Esophagus squamous epithelium (tissue), 5 donors: ENCODE measurements at places on chromosomes 1 and 21.
A peak's percentile ranks its signal among the peaks of the same experiment; 100 is the strongest.

DNA sequence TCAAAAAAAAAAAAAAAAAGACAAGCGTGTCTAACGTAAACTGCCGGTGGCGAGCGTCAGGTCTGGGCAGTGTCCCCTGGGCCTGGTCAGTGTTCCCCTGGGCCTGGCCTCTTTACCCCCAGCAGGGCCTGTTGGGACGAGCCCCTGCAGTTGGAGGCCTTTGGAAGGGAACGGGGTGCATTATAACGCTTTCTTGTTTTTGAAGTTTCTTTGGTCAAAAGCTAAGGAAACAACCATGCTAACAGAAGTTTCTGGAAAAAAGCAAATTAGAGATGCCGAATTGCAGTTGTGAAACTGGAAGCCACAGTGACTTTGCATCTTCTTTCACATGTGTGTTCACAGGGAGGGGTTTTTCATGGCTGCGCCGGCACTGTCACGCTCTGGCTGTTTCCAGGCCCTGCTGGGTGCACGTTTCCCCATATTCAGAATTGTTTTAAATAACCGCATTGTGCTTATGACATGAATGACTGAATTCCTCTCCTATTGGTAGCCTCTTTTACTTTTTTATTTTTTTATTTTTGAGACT lies 16.0 kb downstream of the RRP1 start:
- no peak for DNase-seq

DNA sequence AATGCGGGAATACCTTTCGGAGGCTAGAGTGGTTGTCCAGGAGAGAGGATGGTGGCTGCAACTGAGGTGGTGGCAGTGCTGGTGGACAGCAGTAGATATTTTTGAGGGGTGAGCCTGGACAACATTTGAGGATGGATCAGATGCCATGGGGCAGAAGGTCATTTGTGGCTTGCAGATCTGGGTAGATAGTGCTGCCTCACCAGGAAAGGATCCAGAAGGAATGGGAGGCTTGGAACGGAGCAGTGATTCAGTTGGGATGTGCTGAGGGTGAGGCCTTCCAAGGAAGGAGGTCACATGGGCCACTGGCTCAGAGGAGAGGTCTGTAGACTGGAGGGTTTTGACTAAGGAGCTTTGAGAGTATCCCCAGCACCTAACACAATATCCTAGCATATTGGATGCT lies 110.8 kb upstream of the KAZN start:
- DNase-seq, result no peak

DNA sequence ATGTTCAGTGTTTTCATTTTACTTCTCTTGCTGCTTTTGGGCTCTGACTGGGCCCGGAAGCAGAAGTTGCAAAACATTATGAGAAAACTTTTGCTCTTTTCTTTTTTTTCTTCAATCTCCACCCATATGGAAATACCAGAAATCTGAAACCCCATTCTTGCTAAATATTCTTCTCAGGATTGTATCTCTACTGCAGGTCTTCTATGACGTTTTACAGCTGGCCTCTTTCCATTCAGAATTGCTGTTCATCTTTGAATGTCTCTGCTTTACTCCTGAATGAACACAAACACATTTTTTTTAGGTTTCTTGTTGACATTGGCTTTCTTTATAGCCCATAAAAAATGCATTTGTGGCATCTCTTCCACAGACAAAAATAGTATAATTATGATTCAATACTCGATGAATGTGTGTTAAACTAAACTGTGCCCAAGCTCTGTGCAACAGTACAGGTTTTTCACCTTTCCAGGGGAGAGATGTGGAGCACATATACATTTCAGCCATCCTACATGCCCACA lies 18.8 kb downstream of the PTPRC start:
- DNase-seq, result no peak

DNA sequence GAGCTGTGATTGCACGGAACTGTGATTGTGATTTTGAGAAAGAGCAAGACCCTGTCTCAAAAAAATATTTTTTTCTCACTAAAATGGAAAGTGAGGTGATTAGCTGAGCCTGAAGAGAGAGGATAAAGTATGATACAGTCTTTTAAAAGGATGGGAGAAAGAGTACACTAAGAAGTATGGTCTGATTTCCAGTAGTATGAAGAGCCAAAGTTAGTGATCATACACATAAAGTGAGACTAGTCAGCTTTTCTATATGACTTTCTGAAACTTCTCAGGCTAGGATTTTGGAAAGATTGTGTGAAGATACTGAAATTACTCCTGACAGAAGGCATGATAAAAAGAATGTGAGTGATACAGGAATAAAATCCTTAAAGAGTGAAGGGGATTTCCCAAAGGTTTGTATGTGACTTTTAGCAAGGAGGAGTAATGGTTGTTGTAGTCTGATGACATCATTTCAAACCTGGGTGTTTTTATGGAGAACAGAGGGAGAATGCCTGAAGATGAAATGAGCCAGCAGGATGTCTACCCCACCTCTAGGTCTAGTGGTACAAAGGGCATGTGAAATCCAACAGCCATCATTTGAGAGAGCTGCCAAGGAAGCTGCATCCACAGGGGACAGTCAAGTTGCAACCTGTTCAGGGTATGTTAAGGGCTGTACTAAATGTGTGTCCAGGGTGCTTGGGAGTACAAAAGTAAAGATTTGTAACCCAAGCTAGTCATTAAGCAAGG lies 157.7 kb downstream of the PIK3R3 start:
- no peak for DNase-seq

DNA sequence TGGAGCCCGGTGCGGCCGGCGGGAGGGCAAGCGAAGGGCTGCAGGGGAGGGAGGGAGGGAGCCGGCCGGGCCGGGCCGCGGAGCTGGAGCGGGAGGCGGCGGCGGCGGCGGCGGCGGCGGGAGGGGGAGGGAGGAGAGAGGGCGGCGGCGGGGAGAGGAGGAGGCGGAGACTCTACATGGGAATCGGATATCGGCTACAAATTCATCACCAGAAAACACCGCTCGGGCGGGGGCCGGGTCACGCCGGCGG lies at the start of gene AKT3:
TSS of gene AKT3 (minus strand) at position 42 of the 250 bp plus-strand sequence. CDS start 7,073 bp downstream, outside the sequence.
- DNase-seq, result peak; percentile 20

DNA sequence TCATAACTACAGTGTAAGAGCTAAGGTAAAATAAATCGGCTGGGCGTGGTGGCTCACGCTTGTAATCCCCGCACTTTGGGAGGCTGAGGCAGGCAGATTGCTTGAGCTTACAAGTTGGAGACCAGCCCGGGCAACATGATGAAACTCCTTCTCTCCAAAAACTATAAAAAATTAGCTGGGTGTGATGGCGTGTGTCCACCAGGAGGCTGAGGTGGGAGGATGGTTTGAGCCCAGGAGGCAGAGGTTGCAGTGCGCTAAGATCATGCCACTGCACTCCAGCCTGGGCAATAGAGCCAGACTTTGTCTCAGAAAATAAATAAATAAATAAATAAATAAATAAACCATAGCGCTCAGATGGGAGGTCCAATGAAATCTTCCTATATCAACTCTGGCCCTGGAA lies 16.7 kb upstream of the FAM110D start:
- no peak for DNase-seq

DNA sequence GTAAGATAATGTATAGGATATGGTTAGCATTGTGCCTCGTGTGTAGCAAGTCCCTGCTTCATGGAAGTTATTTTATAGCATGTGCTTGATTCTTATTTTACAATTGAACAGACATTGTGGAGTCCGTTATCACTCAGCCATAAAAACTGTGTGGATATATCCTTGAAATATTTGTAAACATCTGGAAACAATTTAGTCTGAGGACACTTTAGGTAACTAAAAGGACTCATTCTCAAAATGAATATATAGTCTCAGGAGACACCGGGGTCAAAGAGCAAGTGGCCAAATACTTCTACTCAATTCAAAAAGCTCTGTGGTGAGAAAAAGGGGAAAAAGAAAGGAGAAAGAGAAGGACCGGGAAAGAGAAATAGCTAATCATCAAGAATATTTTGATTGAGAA lies 23.7 kb downstream of the PRRX1 start:
- DNase-seq, result no peak

DNA sequence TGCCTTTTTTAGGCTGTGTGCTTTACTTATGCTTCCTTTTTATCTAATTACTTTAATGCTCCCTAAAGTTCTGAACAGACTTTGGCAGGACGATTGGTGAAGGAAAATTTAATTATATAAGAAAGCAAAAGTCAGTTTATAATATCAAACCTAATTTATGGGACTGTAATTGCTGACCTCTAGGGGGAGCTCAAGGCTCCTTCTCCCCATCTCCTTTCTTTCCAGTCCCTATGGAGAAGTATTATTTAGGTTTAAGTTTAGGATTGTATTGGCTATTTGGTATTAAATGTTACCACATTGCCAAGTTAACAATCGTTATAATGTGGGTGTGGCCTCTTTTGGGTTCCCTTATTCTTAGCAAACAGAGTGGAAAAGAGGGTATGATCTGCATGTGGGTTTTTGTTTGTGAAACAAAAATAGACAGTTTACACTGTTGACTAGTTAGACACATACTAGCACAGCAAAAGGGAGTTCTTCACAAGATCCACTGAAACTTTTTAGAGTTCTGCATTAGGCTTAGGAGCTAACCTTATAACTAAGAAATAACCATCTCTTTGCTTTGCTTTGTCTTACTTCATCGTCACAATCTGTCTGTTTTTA lies 48.2 kb upstream of the TNFSF4 start:
- no peak for DNase-seq

GRCh38 chr1:248804771-248805681 lies 20.7 kb downstream of the SH3BP5L start:
- DNase-seq, result no peak

- no peak for DNase-seq
These were observed 186.0 kb downstream of the APP start for GRCh38 chr21:25984538-25984937.

DNA sequence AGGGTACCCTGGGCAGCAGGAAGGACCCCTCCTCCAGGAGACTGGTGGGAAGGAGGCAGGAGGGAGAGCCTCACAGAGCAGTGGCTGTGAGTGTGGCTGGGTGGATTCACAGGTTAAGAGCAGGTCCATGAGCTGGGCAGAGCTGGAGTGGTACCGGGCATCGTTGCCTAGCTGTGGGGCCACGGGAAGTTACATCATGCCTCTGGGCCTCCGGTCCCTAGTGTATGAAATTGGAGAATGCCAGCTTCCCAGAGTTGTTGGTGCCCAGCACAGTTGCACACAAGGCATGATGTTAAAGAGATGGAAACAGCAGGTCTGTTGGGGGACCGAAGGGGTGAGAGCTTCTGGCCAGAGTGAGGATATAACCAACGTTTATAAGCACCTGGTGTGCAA lies 18.5 kb downstream of the FOXO6 start:
- no peak for DNase-seq

DNA sequence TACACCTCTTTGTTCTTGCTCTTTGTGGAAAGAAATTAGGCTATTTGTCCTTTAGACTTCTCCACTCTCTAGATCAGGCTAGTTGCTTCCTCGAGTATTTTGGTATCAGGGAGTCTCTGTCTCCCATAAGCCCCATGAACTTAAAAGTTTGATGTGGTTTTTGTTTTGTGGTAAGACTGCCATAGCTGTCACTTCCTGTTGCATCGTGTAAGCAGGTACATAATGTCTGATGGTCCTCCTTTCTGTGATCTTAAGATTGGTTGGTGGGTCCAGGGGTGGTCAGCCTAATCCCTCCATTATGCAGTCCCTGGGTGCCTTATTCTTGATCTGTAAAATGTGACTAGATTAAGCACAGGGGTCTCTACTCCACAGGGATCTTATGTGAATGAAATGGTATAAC lies 23.1 kb downstream of the CD53 start:
- no peak for DNase-seq

- DNase-seq, result no peak
These were observed 3.7 kb upstream of the THEM4 start for GRCh38 chr1:151912973-151913372.

DNA sequence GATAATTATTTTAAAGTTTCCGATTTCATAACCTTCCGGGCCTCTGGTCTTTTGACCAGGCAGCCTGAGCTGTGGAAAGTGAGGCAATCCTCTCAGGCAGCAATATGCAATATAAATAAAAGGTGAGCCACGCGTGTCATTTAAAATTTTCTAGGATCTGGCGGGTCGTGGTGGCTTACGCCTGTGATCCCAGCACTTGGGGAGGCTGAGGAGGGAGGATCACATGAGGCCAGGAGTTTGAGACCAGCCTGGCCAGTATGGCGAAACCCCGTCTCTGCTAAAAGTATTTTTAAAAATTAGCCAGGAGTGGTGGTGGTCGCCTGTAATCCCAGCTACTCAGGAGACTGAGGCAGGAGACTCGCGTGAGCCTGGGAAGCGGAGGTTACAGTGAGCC lies 546 bp upstream of the ZNF695 start:
- no peak for DNase-seq

GRCh38 chr1:183991348-183991747 lies 46.2 kb downstream of the COLGALT2 start:
- DNase-seq, result no peak

DNA sequence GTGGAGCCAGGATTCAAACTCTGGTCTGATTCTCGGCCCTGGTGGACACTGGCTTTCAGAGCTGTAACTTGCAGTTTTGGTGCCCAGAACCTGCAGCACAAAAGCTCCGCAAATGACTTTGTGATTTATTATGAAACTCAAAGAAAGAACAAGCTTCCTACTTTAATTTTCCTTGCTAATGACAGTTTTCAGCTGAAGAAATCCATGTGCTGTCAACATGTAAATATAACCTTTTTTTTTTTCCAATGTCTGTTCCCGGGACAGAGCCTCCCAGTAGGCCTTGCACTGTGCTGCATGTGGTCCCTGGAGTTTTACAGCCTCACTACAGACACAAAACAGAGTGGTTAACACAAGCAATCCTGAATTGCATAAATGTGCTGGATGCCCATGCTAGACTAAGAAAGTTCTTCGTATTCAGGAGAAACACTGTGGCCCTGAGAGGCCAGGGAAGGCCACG lies 62.3 kb upstream of the ANGPTL1 start:
- DNase-seq, result no peak

DNA sequence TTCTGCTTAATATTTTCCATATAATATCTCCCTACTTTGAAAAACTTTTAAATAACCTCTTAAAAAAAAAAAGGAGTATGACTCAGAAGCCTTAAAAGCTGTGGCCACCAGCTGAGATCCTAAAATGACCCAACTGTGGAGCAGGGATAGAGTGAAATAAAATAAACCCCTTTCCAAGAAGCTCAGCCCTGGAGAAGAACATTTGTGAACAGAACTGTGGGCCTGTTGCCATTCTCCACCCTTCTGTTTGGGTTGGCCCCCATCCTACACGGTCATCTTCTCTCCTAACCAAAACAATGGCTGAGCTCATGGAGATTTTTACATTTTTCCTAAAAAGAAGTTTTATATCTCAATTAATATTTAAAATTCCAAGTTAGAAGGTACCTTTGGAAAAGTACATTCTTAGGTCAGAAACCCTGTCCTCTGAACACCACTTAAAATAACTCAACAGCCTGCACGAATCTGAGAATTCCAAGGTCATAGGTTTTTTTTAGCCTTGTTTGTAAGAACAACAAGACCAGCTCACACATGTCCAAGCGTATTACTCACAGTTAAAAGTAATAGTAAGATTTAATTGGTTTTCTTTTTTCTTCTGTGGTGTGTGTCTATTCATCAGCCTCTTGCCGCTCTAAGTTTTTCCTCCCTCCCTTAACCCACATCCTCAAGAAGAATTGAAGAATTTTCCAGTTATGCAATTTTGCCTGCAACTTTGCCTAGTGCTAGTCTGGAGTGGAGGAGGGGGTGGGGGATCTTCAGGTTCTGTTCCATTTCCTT lies 107.7 kb upstream of the ERRFI1 start:
- DNase-seq, result no peak
